HepG2 (cell line): ENCODE measurements at places on chromosomes 5 and 9. TPM values are rescaled to one million over a fixed set of nuclear protein-coding genes. Genes with fewer than 3 reads are reported as not detected.

FOXD4L6 gene
- total RNA-seq = 0.11 TPM in 1 of 2 replicates, not detected in the other

C9orf153 gene
- total RNA-seq = 0.44 TPM in 1 of 2 replicates, not detected in the other

IL9 gene
- not detected in 2 replicates for total RNA-seq

TRIP13 gene
- 33.0 and 39.5 TPM in 2 replicates for total RNA-seq

SPINK7 gene
- not detected in 2 replicates for total RNA-seq

SERF1A gene
- 0.55 and 1.8 TPM in 2 replicates for total RNA-seq

MARCHF11 gene
- total RNA-seq = not detected in 2 replicates

MARCOL gene
- total RNA-seq = not detected in 2 replicates

MAP1B gene
- total RNA-seq = 6.2 and 12.6 TPM in 2 replicates

PTPRD gene
- total RNA-seq = 0.35 TPM in 1 of 2 replicates, not detected in the other

LRRC19 gene
- total RNA-seq = not detected in 2 replicates

HRH2 gene
- not detected in 2 replicates for total RNA-seq

GRCh38 chr5:1103505-1104326, 8.1 kb downstream of the SLC12A7 start:
- DNase-seq = peak; percentile 47

GRCh38 chr9:26061948-26062575, 383.8 kb upstream of the TUSC1 start:
- no peak for DNase-seq

DNA sequence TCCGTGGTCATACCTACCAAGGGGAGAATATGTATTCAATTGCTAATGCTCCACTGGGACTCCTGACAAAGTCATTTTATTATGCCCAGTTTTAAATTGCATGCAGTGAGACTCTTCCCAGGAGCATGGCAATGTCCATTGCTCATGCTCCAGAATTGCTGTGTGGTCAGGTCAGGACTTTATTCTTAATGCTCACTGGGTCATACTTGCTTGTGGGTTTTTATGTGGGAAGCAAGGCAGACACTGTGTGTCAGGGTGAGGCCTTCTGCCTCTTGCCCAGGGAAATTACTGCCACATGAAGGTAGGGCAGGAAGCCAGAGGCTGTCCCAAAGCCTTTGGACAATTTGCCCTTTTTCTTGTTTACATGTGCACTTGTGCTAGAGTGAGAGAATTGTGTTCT, 164.6 kb upstream of the MEF2C start:
- DNase-seq = no peak

- no peak for DNase-seq
These were observed 95.9 kb downstream of the CDH6 start for GRCh38 chr5:31289429-31289828.

DNA sequence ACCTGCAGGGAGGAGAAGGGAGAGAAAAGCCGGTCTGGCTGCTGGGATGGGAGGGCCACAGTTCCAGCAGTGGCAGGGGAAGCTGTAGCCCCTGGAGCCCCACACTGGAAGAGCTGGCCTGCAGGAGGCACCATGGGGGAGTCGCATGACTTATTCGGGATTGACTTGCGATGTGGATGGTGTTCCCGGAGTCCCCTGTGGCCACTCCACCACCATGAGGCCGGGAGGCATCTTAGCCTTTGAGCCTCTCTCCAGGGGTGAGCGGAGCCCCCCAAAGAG, 92.0 kb downstream of the KCNT1 start:
- no peak for DNase-seq

DNA sequence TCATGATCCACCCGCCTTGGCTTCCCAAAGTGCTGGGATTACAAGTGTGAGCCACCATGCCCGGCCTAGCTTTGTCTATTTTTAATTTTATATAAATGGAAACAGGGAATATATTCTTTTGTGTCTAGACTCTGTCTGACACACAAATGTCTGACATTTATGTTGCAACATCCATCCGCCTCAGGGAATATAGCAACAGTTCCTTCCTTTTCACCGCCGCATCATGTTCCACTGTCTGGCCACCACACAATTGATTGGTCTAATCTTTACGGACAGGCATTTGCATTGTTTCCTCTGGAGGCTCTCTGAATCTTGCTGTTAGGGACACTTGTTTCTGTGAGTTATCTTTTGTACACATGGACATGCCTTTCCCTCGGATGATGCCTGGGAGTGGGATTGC, 20.1 kb upstream of the TBC1D9B start:
- no peak for DNase-seq

GRCh38 chr9:73714294-73714693, 562.6 kb downstream of the ANXA1 start:
- no peak for DNase-seq

GRCh38 chr5:168879929-168880328, 300.8 kb upstream of the PANK3 start:
- DNase-seq = no peak

- no peak for DNase-seq
These were observed 205.5 kb upstream of the PTGER4 start for GRCh38 chr5:40474250-40474649.

DNA sequence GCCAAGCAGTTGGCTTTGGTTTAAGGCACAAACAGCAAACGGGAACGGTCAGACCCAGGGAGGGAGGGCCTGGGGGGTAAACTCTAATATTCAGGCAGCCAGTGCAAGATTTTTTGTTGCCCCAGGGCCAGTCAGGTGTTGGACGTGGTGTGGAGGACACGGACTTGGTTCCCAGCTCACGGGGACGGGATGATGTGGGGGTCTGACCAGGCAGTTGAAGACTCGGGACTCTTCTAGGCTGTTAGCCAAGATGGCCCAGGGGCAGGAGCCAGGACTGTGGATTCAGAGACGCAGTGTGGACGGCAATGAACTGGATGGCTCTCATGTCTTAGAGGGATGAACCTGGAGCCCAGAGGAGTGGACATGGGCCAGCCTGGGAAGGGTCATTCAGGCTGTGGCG, 169.2 kb downstream of the C9orf50 start:
- no peak for DNase-seq

DNA sequence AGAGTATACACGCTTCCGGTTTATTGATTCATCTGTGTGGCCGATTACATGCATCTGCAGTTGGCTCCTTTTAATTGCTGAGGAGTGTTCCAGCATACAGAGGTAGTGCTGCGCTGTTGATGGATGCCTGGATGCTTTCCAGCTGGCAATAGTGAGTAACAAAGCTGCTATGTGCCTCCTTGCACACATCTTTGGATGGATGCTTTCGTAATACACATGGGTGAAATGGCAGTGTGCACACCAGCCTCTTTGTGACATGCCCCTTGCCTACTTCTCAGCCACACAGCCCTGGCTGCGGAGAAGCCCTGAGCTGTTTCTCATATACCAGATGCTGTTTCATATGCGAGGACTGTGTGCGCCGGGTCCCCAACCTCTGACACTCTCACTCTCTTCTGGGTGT, 151.0 kb downstream of the GADD45G start:
- no peak for DNase-seq

GRCh38 chr5:107322936-107323335, 347.8 kb downstream of the EFNA5 start:
- DNase-seq = no peak

- DNase-seq = no peak
These were observed 18.5 kb upstream of the TAL2 start for GRCh38 chr9:105643795-105644194.

DNA sequence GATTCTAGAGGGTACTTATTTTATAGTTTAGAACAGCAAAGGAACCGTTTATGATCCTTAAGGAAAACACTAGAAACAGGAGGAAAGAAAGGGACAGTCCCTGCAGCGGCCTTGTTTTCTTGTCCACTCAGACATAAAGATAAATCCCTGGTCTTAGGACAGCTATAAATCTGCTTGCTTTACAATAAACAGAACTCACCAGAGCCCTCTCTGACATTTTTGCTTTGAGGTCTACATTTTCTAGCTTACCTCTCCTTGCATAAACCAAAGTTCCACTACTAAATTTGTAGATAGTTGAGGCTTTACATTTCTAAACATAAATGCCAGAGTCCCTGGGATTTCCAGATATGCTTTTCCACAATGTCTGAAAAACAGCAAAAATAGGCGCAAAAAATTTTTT, 422.5 kb downstream of the BNC2 start:
- no peak for DNase-seq

DNA sequence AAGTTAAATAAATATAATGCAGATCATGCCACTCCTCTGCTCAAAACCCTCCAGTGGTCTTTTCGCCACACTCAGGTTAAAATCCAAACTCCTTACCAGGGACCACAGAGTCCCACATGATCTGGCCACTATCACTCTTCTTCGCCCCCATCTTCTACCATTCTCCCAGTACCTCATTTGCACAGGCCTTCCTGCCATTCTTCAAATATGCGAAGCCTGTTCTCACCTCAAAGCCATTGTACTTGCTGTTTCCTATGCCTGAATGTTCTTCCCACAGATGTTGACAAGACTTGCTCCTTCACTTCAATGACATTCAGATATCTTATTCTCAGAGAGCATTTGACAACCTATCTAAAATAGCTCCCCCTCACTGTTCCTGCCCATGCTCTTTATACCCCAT, 10.9 kb downstream of the TEX10 start:
- no peak for DNase-seq

DNA sequence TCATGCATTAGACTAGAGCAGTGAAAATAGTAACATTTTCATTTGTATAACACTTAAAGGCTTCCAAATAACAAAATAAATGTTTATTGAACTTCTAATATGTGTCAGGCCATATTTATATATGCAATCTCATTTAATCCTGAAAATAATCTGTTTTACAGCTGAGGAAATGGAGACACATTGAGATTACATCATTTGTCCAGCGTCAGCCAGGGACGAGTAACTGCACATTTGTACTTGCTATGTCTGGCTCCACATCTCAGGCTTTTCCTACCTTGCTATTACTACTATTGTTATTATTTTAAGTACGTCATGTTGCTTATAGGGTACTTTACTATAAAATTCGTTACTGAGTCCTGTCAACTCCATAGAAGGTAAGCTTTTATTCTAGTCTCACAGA, 3.8 kb upstream of the C9 start:
- no peak for DNase-seq

DNA sequence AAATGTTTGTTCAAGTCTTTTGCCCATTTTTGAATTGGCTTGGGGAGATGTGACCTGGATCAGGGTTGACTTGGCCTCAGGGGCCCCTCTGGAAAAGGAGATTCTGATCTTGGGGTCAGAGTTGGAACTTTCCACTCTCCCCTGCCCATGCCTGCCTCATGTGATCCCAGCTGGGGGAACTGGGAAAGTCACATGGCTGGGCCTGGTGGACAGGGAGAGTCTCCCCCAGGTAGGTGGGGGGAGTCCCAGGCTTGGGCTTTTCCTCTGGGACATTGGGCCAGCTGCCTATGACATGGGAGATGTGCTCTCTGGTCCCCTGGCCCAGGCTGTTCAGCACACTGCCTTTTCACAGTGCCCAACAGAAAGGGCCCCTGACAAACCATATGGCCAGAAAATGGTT, 60.7 kb downstream of the NDST1 start:
- no peak for DNase-seq

DNA sequence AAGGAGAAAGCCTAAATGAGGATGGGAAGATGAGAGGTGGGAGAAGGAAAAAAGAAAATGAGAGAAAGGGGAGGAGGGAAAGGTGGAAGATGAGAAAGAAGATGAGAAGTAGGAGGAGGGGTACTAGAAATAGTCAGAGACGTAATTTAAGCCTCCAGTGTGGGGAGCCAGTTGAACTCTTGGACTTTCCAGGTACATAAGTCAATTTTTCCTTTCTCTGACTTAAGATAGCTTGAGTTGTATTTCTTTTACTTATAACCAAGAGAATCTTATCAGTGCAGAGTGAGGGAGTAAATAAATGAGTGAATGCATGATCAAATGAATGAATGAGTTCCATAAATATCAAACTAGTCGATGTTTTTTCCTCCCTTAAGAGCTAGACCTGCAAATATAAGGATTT, 21.5 kb upstream of the WHRN start:
- no peak for DNase-seq

GRCh38 chr5:37696190-37697021, 143.4 kb downstream of the GDNF start:
- peak; percentile 52 for DNase-seq

DNA sequence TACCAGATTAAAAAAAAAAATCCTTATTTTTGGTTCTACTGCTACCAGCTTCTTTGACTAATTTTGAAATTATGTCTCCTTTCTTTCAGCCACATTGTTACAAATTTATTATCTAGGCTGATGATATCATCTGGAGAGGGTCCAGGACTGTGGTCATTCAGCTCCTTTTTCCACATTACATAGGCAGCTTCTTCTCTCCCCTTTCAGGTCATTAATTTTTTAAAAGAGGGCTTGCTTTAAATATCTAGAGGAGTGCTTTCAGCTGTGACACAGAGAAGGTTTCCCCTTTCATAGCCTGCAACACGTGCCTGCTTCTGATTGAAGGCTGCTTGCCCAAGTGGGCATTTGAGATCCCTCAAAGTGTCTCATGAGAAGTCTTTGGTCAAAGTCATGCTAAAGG, 155.7 kb upstream of the PAPPA start:
- no peak for DNase-seq

GRCh38 chr9:122246666-122247065, 17.9 kb upstream of the LHX6 start:
- no peak for DNase-seq

GRCh38 chr5:140342287-140342686, 4.1 kb downstream of the HBEGF start:
- no peak for DNase-seq

DNA sequence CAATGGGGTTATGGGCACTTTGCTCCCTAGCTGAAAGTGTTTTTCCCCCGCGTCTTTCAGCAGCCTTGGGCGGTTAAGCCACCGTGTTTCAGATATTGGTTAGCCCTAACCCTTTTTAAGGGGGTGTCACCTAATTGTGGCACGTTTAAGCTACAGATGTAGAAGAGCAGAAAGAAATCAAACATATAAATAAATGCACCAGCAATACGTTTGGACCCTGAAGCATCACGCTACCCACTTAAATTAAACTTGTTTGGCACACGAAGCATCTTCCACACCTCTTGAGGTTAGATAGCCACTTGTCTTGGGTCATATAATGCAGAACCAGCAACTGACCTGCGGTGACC, 768 bp downstream of the YTHDC2 start:
- DNase-seq = peak; percentile 17

- no peak for DNase-seq
These were observed 92.7 kb downstream of the KCNIP1 start for GRCh38 chr5:170596482-170597044.

DNA sequence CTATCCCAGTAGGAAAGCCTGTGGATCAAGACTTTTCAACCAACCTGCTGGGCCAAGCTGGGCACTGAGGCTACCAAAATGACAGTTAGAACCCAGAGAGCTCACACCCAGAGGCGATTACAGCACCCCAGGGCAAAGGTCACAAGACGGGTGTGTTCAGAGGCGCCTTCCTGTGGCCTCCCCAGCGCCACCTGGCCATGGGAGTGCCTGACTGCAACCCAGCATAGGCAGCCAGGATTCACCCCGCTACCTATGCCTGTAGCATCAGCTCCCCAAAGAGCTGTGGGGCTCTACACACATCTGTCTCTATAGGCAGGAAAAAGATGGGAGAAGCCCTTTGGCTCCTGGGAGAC, 33.5 kb downstream of the PDGFRB start:
- peak; percentile 56 for DNase-seq

- no peak for DNase-seq
These were observed 50.6 kb downstream of the C5orf15 start for GRCh38 chr5:133917785-133918184.

GRCh38 chr9:113617550-113617949, 154.0 kb downstream of the RGS3 start:
- no peak for DNase-seq
